ENCODE measurements at places on chromosomes 11 and 22.

DNA sequence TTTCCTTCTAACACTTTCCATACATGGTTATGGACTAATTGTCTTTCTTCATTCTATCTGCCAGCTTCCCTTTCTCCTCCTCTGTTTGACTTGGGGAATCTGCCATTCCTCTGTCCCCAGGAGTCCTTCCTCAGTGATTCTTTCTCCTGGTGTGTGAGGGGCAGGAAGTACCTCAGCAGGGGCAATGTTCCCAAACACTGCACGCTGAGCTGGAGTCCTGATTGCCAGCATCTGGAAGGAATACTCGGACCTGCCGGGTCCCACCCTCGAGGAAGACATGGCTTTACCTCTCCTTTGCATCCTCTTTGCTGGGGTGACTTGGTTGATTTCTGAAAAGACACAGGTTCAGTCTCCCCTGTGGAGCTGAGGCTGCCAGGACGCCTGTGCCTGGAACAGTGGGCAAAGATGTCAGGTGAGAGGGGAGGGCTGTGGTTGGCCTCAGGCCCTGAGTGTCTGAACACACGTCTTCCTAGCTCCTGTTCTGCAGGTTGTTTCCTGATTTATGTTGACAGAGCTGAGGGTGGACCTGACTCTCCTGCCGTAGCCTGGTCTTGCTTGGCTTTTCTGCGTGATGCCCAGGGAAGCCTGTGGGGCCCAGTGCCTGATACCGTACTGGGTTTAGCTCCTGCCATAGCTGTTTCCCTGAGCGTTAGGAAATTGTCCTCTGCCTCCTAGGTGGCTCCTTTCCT, 4.3 kb downstream of the COX8A start:
- DNase-seq, result no peak

DNA sequence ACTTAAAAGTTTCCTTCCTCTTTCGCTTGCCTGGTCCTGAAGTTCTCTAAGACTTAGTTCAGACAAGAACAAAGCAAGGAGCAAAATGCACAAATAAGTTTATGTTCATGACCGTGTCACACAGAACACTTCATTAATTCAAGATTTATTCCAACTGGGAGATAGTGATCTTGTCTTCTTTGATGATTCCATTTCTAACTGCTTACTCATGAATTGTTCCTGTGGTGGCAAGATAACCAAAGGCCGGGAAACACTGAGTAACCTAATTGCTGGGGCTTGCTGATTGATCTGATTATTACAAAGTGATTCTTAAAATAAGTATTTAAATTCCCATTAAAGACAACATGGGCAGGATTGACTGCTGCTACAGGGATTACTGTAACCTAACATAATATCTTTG, 1462.9 kb upstream of the RAG2 start:
- no peak for DNase-seq

GRCh38 chr22:25448435-25449051, 115.9 kb upstream of the GRK3 start:
- no peak for DNase-seq

GRCh38 chr11:118679483-118679882, at the start of gene TREH:
Gene TREH (minus strand): TSS chr11:118679650. CDS start chr11:118679627, 23 bp downstream.
- no peak for DNase-seq

DNA sequence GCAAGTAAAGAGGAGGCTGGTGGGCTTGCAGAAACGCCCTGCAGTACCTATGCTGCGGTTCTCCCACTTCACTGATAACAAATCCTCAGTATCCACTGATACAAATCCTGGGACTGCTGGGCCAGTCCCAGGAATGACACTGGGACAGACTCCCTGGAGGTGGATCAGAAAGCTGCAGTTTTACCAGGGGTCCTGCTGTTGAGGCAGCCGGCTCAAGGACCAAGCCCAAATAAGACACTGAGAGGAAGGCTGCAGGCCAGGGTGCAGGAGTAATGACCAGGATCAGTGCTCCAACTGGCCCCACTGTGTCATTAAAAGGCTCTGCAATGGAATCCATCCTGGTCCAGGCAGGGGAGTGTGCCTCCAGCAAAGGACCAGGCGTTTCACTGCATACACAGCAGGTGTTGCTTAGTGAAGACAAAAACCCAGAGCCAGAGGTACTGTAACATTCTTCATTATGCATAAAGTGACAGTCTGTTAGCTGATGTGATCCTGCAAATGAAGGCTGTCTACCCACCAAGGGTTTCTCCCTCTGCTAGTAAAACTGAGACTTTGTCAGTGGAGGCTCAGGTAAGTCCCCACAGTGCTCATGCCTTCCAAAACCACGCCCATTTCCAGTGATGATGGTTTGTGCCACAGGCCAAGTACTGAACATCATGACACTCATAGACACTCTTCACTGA, 1.4 kb upstream of the C22orf39 start:
- DNase-seq, result peak; percentile 51

GRCh38 chr22:44316393-44317122, 3.8 kb upstream of the SHISAL1 start:
- DNase-seq, result no peak

- no peak for DNase-seq
These were observed 701.8 kb downstream of the NTM start for GRCh38 chr11:132072044-132072857.

- DNase-seq, result no peak
These were observed 11.4 kb upstream of the CD44 start for GRCh38 chr11:35127619-35128018.

GRCh38 chr11:13010749-13011465, 1.8 kb downstream of the RASSF10 start:
- no peak for DNase-seq

DNA sequence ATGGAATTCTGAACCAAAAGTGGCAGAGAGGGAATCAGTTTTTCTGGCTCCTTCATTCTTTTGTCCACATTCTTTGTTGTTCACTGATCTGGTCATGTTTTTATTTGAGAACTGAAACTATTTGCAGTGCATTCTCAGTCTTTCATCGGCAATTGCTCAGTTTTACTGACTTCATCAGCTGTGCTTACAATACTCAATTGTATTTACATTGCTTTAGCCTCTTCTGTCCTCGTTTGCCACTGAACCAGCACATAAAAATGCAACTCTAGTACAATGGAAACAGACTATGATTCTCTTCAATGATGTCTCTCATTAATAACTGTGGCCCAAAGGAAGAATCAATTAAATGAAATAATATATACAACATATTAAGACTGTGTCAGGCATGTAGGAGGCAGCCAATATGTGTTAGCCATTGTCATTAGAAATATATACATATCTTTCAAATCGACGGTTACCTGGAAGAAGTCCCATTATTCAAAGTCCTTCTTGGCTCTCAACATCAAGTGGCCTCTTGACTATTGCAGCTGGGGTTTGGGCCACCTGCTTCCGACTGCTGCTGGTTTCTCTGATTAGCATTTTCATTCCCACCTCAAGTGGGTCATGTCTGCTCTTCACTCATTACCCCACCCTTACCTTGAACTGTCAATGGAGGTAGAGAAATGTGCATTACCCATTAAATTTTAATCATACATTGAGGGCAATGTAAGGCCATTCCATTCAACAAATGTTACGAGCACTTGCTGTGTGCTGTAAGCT, 600.1 kb downstream of the INSC start:
- no peak for DNase-seq

GRCh38 chr11:94486068-94486467, 7.6 kb downstream of the MRE11 start:
- DNase-seq, result no peak

GRCh38 chr22:42994917-42995562, 19.9 kb downstream of the PACSIN2 start:
- DNase-seq, result no peak

DNA sequence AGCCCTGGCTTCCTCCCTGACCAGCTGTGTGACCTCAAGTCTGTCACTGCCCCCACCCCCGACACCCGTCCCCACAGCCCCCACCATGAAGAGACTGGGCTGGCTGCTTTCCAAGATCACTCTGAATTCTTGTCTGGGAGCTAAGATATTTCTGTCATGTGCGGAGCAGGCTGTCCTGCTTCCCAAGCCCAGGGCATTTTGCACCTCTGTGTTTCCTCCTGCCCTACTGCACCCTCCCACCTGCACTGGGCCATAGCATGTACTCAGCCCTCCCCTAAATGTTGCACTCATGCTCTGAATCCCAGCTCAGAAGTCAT, 30.3 kb upstream of the MYEOV start:
- DNase-seq, result no peak

- no peak for DNase-seq
These were observed 937 bp upstream of the C1QTNF6 start for GRCh38 chr22:37188901-37189466.

GRCh38 chr11:33980897-33981296, 70.6 kb upstream of the CAPRIN1 start:
- no peak for DNase-seq

- no peak for DNase-seq
These were observed 14.2 kb downstream of the TMEM121B start for GRCh38 chr22:17106785-17107546.

- DNase-seq, result no peak
These were observed 130.0 kb downstream of the PARVA start for GRCh38 chr11:12507391-12507790.

Data from activated CD4-positive, alpha-beta T cell treated with anti-CD3 and anti-CD28 coated beads, Interleukin-2, amount 50 U/mL, for 24 hours (primary cell).